ENCODE measurements at places on chromosomes 6 and 20.
A peak's percentile ranks its signal among the peaks of the same experiment; 100 is the strongest.

GRCh38 chr6:144248476-144249301 is 36.4 kb upstream of the UTRN start:
- DNase-seq: no peak

- DNase-seq: peak; percentile 12
These were observed 3.3 kb downstream of the MAPRE1 start for GRCh38 chr20:32823078-32823477.

GRCh38 chr20:22106308-22106938 is 401.0 kb downstream of the PAX1 start:
- no peak for DNase-seq

- no peak for DNase-seq
These were observed 94.6 kb downstream of the BCAS1 start for GRCh38 chr20:53975761-53976160.

- DNase-seq: no peak
These were observed 176.9 kb downstream of the MTFR2 start for GRCh38 chr6:136073216-136073615.

GRCh38 chr6:142542704-142543233 is 241.0 kb downstream of the ADGRG6 start:
- DNase-seq: no peak

DNA sequence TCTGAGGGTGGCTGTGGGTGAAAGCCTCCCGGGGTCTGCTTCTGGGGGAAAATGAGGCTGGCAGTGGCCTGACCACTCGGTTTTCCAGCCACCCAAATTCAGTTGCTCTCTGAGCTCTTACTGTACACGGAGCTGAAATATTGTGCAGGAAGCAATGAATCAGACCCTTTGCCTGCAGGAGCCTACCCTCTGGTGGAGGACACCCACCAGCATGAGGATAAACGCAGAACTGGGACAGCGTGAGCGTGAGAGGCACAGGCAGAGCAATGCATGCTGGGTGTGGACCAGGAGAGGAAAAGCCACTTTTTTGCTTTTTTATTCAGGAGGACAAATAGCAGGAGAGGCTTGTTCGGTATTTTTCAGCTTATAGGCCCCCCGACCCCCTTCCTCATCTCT is 298.0 kb downstream of the QKI start:
- no peak for DNase-seq

- DNase-seq: no peak
These were observed 8.2 kb upstream of the HRH3 start for GRCh38 chr20:62227977-62228958.

DNA sequence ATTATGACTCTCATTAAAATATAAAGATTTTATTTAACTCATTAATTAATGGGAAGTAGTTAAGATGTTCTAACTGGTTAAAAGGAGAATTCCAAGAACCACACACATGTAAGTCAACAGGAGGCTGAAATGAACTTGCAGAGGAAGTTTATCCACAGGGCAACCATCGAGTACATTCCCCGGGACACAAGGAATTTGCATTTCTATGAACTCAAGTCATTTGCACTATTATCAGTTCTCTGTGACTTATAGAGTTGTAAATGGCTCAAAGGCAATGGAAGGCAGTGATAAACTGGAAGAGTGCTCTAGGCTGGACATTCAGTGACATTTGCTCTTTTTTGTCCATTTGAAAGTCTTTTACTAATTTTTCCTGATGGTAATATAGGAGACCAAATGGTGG is 97.4 kb downstream of the SNX5 start:
- no peak for DNase-seq

DNA sequence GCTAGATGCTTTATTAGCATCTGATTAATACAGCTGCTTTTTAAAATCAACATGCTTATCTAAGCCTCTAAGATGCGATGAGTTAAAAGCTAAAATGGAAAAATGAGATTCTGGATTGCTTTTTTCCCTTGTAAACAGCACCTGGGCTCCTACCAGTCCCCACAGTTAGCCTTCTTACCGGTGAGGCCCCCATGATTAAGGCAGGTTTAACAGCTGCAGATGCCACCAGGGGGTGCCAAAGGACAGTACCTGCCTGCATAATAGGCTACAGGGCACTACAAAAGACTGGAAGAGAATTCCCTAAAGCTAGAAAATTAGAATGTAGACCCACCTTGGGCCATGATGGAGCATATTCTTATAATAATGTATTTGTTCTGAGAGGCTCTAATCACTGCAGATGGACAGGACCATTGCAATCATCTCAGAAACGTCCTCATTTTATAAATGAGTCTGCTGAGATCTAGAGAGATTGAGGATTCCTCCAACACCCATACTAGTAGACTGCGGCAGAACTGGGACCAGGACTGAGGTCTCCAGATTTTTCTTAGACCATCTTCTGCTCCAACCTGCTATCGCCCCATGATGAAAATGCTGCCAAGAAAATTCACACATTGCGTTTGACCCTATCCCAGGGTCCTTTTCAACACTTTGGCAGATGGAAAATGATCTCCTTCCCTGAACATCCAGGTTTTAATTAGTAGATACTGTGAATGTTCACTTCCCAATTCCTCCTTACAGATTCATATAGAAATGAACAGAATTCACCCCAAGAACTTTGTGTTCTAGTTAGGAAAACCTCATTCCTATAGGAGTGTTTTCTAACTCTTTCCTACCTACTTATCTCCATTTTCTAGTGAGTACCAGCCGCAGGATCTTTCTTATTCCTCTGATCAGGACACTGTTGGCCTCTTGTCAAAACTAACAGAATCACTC is 148.8 kb downstream of the RPS12 start:
- DNase-seq: peak; percentile 27

- DNase-seq: no peak
These were observed 59.9 kb upstream of the GPR6 start for GRCh38 chr6:109918227-109918626.

GRCh38 chr20:62991196-62991807 is 15.5 kb downstream of the BHLHE23 start:
- DNase-seq: no peak

GRCh38 chr20:45621593-45621992 is 7.9 kb upstream of the WFDC10A start:
- no peak for DNase-seq

GRCh38 chr20:41330343-41330720 is 10.3 kb upstream of the LPIN3 start:
- DNase-seq: no peak

DNA sequence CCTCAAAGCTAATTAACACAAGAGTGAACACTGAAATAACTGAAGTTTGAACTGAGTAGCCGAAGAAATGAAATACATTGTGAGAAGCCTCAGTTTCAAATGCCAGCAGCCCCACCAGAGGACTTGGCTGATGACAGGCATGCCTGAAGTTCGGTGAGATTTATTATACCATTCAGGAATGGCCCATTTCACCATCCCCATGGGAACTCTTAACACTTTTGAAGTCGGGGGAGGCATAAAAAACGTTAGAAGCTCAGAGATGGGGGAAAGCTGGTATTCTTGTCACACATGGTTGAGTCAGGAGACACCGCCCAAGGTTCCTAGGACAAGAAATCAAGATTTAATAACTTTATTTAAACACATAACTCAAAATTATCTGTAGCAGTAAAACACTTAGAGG is 17.6 kb upstream of the SLC22A3 start:
- DNase-seq: no peak

DNA sequence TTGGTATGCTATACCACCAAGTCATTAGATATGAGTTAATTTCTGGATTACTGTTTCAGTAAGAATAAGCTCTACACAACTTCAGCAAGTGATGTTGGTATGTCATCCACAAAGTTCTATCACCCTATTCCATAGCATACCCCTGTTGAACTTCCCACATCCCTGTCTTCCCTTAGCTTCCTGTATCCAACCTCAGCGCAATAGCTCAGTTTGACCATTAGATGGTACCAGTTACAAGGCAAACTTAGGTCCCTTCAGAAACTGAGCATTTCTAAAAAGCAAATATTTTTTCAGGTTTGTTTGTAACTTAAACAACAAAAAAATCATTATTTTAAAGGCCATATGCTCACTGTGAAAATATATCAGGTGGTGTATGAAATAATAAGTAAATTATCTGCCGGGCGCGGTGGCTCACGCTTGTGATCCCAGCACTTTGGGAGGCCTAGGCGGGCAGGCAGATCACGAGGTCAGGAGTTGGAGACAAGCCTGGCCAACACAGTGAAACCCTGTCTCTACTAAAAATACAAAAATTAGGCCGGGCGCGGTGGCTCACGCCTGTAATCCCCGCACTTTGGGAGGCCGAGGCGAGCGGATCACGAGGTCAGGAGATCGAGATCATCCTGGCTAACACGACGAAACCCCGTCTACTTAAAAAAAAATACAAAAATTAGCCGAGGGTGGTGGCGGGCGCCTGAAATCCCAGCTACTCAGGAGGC is 8.8 kb upstream of the MOG start:
- DNase-seq: no peak

DNA sequence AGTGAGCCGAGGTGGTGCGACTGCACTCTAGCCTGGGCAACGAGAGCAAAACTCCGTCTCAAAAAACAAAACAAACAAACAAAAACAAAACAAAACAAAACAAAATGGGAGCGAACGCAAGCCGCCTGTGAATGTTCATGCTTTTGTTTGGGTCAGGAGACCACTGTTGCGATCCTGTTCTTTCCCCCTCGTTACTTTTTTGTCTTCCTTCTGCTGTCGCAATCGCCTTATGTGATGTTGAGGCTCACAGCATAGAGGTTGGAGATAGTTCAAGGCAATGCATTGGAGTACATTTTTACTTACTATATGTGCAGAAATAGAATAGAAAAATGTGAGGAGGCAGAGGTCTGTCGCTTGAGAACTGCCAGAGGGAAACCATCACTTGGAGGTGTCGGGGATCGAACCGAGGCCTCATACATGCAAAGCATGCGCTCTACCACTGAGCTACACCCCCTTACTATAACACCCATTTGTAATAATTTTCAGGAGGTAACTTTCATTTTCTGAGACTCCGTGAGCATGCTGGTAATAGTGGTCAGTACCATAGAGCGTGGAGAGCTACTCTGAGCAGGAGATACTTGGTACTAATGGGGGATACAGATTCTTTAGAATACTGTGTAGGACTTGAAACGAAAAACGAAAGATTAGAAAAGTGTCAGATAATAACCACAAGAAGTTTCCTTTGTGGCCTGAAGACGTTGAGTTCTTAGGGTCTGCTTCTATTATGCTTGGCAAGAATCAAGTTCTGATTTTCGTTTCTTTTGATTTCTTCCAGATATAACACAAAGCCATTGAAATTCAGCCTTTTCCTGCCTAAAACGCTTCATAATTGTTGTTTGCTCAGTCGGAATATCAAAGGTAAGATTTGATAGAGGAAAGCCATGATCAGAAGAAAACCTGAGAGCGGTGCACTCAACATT is 121.1 kb downstream of the TRIM27 start:
- DNase-seq: no peak

DNA sequence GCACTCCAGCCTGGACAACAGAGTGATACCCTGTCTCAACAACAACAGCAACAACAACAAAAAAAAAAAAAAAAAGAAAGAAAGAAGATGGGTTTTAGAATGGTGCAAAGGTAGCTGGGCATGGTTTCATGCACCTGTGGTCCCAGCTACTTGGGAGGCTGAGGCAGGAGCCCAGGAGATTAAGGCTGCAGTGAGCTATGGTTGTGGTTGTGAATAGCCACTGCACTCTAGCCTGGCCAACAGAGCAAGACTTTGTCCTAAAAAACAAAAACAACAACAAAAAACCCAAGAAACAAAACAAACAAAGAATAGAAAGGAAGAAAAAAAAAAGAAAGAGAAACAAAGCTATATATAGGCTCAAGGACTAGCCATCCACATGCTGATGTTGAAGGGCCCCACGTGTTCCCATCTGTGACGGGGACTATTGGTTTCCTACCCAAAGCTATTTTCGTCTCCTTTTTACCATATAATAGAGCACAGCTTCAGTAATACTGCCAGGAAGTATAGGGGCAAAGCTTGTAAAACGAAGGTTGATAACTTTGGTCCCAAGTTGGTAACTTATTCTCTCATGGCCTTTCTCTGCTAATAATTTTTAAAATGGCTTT is 7.9 kb upstream of the EEF1E1 start:
- DNase-seq: no peak

DNA sequence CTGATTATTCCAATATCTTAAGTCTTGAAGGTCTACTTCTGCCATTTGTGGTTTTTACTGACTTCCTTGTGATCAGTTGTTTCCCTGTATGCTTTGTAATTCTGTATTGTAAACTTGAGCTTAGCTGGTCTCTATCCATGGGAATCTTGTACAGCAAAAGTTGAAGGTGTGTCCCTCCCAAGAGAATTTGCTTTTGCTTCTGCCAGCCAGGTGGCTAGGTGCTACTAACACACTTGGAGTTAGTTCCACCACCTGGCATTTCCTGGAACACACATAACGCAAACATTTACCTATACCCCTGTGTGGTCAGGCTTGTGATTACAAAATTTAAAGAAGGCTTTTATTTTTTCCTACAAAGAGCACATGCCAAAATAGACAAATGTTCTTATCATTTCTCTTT is 141.2 kb downstream of the GRM4 start:
- no peak for DNase-seq

GRCh38 chr20:22729616-22730236 is 145.4 kb upstream of the FOXA2 start:
- no peak for DNase-seq

- no peak for DNase-seq
These were observed 147.2 kb upstream of the DST start for GRCh38 chr6:56789879-56790278.

DNA sequence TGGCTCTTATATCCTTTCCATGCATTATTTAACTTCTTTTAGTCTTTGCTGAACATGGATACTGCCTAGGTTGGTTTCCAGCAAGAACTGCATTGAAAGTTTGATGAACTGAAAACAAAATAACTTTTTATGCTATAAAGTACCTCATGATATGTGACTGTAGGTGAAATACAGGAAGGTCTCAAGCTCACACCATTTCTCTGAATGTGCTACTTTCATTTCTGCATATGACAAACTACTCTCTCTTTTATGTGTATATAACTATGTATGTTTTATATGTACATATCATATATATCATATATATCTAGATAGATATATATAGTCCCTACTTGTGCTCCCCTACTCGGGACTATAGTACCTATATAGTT is 65.9 kb downstream of the AIG1 start:
- DNase-seq: no peak

DNA sequence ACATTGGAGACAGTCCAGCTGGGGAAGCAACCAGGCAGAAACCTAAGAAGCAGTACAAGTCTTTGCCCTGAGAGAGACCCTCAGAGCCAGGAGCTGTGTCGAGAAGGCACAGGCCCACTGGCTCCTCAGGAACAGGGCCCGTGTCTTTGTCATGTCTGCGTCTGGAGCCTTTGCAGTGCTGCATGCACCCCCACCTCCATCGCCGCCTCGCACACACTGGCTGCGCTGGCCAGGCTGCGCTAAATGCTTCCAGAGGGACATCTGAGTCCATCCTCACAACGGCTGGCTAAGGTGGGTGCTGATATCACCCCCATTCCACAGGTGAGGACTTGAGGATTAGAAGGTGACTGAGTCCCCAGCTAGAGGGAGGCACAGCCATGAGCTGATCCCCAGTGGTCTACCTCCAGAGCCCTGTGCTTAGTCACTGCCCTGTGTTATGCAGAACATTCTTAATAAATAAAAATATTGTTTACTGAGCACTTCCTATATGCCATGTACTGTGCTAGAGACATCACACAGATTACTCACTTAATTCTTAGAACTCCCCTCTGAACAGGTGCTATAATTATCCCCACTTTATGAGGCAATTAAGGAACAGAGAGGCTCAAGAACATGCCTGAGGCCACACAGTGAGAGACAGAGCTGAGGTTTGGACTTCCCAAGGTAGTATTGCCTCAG is 27.6 kb downstream of the GABRR2 start:
- DNase-seq: no peak
